ENCODE measurements at places on chromosomes 5 and 9.
A peak's percentile ranks its signal among the peaks of the same experiment; 100 is the strongest.

DNA sequence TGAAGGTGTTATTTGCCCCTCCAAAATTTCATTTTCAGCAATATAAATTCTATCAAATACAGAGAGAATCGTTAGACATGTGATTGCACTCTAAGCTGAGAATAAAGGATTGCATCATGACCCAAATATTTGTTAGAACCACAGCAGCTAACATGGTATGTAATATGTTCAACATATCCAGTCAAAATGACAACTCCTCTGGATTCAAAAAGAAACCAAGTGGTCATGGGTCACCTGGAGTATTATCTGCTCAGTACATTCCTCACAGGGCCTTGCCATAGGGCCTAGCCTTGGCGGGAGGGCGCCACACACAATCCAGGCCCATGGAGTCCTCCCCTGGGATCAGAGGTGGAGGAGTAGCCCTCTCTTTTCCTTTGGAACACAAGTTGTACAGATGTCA is 179.2 kb downstream of the HSD17B3 start:
- no peak for DNase-seq

DNA sequence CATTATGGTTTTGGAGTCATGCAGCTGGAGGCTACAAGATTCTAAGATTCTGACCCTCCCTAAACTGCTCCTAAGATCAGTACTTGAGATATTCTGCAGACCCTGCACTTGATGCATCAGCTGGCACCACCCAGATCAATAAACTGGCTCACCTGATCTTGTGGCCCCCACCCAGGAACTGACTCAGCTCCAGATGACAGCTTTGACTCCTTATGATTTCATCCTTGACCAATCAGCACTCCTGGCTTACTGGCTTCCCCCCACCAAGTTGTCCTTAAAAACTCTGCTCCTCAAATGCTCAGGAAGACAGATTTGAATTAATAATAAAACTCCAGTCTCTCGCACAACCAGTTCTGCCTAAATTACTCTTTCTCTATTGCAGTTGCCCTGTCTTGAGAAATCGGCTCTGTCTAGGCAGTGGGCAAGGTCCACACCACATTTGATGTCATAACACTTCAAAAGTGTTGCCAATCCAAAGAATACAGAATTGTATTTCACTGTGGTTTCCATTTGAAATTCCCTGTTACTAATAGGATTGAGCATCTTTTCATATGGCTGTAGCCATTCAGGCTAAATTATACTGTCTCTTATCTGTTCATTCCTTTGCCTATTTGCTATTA is 14.8 kb upstream of the SLC30A5 start:
- DNase-seq: no peak

GRCh38 chr5:59724482-59725391 is 168.8 kb downstream of the PDE4D start:
- no peak for DNase-seq

- no peak for DNase-seq
Measured at GRCh38 chr9:93379051-93379450, 72.4 kb upstream of the FAM120A start.

GRCh38 chr5:91101600-91102379 is 281.3 kb downstream of the ARRDC3 start:
- DNase-seq: peak; percentile 10

DNA sequence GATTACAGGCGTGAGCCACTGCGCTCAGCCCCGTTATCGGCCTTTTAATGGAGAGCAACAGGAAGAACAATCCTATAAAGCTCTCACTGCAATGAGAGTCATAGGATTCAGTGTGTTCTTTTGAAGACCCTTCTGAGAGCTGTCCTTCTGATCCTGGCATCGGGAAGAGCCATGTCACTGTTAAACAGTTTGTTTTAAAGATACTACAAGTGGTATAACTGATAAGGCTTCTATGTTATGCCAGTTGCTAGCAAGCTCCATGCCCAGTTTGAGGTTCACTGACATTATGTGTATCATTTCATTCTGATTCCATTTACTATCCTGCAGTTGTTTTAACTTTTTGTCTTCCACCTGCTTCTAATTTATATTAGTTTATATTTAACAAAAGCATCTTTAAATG is 55.8 kb downstream of the GNAQ start:
- no peak for DNase-seq

DNA sequence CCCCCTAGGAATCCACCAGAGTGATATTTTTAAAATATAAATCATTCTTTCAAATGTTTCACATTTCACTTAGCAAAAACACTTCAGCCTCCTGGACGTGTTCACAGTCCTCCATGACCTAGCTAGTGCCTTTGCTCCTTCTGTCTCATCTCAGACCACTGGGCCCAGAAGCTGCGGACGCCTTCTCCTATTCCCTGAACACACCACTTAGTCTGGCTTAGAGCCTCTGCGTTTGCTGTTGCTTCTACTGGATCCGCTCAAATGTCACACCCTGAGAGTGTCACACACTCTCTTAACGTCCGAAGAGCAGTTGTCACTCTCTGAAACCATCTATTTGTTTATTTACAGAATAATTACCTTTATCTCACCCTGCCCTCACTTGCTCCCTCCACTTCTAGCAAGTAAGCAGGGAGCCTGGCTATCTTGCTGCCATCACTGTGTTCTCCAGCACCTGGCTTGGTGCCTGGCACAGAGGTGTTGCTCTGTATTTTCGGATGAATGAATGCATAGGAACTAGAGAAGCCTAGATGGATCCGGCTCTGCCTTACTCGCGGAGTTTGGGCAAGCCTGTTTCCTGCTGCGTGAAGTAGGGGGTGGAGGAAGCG is 1.2 kb upstream of the GRK6 start:
- no peak for DNase-seq

- peak; percentile 24 for DNase-seq
Measured at GRCh38 chr9:21789541-21790037, 12.8 kb upstream of the MTAP start.

DNA sequence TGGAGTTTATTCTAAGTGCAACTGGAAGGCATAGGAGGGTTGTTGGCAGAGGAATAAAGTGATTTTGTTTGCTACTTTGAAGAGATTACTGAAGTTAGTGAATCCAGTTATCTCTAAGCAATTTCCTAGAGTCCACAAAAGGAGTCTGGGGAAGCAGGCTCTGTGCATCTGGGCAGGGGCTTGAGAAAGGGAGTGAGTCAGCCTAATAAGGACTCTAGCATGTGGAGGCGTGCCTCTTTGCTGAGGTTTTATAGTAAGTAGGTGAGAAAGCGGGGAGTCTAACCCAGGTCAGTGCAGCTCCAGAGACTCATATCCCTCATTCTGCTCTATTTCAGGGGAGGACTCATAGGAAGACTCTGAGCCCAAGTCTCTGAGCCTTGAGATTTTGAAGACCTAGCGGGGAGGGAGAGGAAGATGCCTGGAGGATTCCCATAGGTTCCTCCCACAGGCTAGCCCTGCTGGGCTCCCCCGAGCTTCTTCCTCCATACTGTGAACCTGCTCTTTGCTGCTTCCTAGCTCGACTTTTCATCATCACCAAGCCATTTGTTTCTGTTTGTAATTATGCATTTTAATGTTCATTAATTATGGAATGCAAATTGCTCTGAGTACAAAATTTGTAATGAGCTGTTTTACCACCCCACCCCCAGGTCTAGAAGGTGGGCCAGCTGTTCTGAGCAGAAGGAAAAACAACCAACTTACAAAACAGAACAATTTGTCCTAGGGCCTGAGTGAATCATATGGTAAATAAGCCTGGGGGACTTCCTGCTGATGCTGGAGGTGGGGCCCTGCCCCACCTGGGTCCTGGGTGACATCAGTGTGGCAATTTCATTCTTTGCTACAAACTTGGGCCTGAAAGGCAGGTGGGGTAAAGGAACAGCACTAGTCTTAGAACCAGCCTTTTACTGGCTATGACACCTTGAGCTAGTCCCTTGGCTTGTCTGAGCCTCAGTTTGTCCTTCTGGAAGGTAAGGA is 150.2 kb downstream of the TRIM32 start:
- no peak for DNase-seq

DNA sequence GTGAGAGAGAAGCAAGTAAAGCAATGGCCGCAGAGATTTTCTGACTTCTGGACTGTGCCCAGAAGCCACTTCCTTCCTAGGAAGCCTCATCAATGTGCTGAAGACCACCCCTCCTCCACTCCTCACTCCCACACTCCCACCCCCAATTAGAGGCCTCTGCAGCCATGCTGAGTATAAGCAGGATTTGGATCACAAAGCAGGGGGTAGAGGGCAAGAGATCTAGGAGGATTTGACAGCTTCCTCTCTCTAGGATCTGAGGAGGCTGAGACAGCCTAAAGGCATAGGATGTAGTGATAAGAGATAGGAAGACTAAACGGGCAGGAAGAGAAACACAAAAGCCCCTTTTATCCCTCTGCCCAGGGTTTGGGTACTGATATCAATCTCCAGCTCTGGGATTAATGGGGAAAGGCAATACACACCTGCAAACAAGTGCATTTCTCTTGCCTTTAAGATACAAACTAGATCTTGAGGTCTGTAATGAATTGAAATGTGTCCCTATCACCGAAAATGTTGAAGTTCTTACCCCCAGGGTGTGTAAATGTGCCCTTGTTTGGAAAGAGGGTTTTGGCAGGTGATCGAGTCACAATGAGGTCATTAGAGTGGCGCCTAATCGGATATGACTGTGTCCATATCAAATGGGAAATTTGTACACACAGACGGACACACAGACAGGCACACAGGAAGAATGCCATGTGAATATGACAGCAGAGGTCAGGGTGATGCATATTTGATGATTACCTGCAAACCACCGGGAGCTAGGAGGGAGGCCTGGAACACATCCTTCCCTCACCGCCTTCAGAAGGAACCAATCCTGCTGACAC is 28.5 kb downstream of the KCNV2 start:
- DNase-seq: no peak

DNA sequence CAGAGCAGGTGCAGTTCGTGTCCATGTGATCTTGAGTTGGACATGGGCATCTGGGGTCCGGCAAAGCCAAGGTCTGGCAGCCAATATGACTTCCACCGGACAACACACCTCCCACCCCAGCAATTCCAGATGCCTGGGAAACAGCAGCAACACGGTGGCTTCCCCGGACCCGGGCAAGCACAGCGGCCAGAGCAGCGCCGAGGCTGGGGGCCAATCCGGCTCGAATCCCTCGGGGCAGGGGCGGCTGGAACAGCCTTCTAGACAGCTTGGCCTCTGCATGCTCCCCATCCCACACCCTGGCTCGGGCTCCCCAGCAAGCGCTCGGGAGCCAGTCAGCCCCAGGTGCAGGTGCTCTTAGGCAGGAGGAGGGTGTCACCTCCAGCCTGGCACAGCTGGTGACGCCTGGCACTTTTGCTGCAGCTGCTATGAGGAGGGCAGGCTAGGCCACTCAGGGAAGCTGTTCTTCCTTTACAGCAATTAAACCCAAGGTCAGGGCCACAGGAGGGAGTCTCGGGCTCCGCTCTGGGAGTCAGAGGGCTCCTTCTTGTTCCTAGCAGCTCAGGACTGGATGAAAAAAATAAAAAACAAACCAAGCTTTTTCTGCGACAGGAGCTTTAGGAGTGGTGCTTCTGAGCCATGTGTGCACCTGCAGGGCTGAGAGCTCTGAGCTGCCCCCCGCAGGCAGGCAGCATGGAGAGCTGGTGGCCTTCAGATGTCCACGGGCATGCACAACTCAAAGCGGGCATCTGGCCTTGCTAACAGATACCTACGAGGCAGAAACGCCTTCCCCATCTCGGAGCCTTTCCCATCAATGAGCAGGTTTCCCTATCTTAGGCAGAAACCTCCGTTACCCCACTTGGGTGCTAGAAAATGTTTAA is 28.2 kb downstream of the DBH start:
- DNase-seq: no peak

- no peak for DNase-seq
Measured at GRCh38 chr5:16787278-16787677, 148.8 kb downstream of the MYO10 start.

- no peak for DNase-seq
Measured at GRCh38 chr5:151717416-151717815, 30.7 kb upstream of the SPARC start.

DNA sequence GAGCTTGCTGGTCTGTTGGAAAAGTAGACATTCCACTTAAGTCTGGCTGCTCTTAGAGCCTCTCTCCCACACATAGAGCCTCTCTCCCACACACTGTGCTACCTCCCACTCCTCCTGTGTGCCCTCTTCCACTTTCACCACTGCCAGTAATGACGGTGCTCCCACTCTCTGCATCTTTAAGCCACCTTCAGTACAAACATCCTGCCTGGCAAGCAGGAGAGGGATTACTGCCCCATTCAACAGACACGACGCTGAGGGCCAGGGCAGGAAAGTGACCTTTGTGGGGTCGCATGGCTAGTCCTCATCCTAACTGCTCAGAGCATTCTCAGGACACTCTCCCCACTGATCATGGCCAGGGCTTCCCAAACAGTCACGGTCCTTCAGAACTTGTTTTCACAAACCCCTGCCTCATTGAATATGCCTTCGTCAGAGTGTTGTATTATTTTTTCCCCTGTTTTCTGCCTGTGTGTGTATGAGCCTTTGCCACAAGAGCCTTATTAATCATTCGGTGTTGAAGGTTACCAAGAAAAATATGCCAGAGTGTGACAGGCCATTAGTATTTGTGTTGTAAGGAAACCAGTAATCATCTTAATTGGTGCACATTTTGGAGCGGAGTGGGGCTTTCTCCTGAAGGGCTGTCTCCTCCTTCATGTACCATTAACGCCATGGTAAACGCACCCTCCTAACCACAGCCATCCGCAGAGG is 87.1 kb upstream of the SAP30L start:
- DNase-seq: no peak

DNA sequence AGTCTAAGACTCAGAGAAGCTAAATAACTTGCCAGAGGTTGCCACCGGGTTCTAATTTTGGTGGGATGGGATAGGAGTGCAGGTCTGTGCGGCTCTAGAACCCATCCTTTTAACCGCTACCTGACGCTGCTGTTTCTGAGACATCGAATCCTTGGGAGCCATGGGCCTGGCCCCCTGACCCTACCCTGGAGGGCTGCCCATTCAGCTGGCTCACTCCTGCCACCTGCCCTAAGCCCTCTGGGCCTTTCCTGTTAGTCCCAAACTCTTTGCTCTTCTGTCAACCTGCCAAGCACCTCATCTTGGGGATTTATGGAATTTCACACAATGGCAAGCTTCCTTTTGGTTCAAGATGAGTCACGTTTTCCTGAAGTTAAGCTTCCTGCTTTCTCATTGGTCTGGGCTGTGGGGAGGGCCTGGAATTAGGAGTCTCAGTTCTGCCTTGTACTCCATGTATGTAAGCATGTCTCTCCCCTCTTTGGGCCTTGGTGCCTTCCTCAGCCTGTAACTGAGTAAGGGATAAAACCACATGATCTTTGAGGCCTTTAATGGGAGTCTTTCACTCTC is 26.6 kb downstream of the ENHO start:
- DNase-seq: no peak

DNA sequence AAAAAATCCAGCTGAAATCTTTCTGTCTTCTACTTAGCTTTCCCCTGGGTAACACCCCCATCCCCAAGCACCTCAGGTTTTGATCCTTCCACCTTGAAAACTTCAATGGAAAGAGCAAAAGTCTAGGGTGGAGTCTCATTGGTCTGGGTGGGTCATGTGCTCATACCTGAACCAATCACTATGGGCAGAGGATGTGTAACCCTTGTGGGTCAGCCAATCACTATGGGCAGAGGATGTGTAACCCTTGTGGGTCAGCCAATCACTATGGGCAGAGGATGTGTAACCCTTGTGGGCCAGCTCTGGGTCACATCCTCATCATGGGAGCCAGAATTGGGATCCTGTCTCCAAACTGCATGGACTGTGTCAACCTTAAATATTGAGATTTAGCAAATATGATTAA is 18.5 kb downstream of the NAIF1 start:
- no peak for DNase-seq

- no peak for DNase-seq
Measured at GRCh38 chr5:55432549-55432948, 102.2 kb downstream of the PLPP1 start.

- DNase-seq: no peak
Measured at GRCh38 chr5:151113651-151114050, 32.8 kb upstream of the TNIP1 start.

Measured in effector CD8-positive, alpha-beta T cell (primary cell).